ENCODE measurements at places on chromosomes 4 and X.

DNA sequence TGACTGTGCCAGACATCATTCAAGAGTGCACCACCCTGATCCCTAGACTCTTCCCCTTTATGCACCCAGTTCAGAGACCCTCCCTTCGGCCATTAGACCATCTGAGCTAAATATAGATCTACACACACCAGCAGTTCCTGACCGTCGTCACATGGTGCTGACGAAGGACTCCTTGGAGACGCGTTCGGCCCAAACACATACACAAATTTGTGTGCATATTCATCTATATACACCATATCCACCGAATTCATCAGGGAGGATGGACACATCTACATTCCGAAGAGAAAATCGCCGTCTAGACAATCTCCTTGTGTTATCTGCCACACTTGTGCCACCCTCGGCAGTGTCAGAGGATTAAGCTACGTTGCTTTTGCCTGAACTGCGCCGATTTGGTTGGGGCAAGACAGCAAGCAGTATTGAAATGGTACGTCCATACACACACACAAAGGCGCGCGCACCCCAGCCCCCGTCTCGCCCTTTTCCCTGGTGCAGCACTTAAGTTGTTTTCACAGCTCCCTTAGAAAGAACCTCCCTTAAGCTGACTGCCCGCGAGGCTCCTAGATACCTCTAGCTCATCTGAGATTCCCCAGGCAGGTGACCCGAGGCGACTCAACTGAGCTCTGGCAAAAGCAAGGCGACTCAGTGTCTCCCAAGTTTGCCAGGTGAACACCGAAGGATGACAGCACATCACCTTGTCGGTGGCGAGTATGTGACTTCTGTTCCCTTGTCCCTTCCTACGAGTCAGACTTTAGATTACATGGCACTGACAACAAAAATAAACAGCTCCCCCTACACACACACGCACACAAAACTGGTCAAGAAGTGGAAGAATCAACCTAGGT is 1.0 kb downstream of the RASGEF1B start:
- DNase-seq: peak; percentile 41

DNA sequence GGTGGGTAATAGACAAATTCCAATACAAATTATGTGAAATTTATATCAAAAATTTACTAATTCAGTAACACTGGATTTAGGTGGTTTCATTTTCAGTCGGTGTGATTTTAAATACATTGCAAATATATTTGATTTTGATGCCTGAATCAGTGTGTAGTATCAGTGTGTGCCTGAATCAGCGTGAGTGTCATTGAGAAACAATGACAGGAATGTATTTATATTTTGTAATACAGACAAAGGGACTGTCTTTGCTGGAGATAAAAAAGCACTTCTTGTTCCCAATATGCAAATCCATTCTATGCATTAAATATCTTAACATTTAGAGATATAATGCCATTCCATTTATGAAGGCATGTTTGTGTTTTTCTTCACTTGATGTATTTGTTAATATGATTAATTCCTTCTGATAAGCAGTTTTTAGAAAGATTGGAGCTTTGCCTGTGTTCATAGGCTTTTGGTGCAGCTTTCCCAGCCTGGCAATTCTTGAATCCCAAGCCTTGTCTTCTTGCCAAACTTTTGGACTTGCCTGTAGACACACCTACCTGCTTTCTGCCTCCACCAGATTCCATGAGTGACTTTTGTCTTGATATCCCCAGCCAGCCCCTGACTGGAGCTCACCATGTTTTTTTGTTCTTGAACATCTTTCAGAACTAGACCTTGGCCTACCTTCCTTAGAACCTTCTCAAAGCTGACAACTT is 243.8 kb downstream of the ADGRL3 start:
- no peak for DNase-seq

DNA sequence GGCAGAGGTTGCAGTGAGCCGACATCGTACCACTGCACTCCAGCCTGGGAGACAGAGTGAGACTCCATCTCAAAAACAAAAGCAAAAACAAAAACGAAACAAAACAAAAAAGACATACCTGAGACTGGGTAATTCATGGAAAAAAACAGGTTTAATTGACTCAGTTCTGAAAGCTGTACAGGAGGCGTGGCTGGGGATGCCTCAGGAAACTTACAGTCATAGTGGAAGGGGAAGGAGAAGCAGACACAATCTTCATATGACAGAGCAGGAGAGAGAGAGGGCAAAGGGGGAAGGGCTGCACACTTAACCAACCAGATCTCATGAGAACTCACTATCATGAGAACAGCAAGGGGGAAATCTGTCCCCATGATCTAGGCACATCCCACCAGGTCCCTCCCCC is 229.5 kb downstream of the STK32B start:
- no peak for DNase-seq

GRCh38 chr4:80231180-80231579 is 33.9 kb downstream of the PRDM8 start:
- no peak for DNase-seq

- DNase-seq: no peak
Measured at GRCh38 chrX:155998116-155998515, 620 bp downstream of the IL9R start.

GRCh38 chr4:54231419-54231767 is 2.3 kb downstream of the PDGFRA start:
- DNase-seq: no peak

DNA sequence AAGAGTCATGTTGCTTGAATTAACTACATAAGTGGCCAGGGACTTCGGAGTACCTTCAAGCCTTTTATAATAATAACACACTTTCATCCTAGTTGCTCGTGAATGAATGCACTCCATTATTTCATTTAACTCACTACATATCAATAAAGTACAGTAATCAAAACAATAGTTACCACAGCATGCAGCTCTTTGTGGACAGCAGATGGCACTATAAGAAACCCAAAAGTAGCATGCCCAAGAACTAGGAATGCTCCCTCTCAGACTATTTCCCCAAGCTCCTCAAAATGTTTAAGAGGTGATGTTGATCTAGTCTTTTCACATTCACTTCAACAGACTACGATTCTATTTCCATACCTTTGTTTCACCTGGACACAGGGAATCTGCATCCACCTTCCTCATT is 500.8 kb upstream of the DIAPH2 start:
- no peak for DNase-seq

DNA sequence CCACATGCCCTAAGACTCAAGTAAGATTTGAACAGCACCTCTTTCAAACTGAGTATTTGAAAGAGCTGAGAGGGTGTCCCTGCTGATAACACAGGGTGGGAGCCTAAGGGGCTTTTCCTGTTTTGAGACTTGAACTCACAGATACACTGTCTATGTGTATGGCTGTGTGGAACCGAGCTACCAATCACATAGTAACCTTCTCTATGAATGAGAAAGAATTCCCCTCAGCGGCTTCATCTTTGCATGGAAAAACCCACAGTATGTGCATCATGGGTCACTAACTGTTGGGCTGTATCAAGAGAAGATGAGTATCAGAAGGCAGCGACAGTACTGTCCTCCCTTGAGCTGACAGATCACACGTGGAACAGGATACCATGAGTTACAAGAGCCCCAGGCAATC is 336.3 kb downstream of the AFF2 start:
- DNase-seq: no peak

DNA sequence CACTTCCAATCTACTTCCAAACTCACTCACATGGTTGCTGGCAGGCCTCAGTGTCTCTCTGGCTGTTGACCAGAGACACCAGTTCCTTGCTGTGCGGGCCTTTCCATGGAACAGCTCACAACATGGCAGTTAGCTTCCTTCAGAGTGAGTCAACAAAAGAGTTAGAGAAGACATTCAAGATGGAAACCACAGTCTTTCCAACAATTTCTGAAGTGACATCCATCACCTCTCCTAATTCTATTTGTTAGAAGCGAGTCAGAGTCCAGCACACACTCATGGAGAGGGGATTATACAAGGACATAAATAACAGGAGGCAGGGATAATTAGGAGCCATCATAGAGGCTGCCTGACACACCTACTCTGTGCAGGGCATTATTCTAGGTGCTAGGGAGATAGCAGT is 62.5 kb upstream of the TMEM164 start:
- DNase-seq: no peak

DNA sequence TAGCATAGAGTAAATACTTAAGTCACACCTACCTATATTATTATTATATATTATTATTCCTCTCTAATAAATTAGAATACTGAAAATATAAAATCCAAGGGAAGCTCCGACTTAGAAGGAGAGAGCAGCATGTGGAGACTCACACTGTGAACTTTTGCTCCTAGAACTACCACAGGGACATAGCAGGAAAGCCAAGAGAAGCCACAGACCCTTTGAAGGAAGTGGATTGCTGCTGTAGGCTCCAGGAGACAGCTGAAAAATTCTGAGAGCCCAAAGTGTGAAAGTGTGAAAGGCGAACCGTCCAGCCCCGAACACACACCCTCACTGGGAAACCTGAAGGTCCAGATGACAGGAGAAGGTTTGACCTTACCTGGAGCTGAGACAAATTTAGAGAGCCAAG is 177.0 kb downstream of the FAM13A start:
- DNase-seq: no peak

DNA sequence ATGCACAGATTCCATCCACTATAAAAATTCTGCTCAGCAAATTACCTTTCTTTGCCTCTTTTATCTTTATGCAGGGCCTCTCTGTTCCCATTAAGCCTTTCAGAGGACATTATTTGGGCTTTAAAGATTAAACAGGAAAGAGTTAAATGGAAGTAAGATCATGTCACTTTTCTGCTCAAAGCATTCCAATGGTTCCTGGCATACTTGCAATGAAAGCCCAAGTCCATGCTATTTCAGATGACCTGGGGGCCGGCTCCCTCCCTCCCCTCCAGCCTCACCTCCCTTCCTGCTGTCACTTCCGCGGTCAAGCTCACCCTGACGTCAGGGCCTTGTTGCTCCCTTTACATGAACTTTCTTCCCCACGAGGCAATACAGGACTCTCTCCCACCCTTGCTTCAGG is 125.5 kb downstream of the C4orf51 start:
- no peak for DNase-seq

DNA sequence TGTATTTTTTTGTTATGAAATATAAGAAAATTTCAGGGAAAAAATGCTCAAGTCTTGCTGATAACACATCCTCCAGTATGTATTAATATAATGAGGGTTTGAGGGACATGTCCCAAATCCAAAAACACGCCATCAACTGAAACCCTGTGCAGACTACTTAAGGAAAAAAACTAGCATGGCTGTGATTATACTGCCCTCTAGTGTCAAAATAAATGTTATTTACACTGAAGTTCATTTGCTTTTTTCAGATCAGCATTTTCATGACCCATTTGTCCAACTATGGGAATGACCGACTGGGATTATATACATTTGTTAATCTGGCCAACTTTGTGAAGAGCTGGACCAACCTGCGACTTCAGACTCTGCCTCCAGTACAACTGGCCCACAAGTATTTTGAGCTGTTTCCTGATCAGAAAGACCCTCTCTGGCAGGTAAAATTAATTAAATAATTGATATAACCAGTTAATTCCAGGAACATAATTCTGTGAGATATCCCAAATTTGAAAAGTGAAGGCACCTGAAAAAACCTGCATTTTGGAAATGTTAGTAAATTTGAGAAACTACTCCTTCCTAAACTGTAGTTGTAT is 128.5 kb downstream of the PRSS12 start:
- no peak for DNase-seq

DNA sequence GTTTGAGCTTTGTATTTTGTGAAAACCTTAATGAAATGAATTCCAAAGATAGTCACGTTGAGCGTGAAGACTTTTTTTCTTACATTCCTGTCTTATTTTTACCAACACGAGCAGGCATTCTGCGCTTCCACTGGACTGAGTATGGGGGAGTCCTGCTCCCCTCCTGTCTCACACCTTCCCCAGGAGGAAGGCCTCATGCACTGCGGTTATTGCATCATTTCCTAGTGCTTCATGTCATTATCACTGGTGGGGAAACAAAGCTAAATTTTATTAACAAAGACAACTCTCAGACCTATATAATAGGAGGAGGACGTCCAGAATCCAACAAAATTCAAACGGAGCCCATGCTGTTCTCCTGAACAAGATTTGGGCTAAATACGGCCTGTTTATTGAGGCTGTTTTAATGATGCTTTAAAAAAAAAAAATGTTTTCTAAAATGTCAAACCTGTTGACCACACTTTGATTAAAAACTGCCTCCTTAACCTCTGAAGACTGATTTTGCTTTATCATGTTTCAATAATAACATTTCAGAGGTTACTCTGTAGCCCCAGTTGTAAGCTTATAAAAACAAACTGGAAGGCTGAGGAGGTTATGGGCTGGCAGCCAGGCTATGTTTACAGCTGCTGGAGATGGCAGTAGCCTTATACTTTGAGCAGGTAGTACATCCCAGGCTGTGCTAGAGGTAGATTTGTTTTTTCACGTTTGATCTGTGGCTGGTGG is 118.0 kb downstream of the SOWAHB start:
- DNase-seq: no peak

- no peak for DNase-seq
Measured at GRCh38 chr4:147284256-147284835, 196.6 kb upstream of the EDNRA start.

GRCh38 chr4:1178300-1179088 is 6.1 kb upstream of the SPON2 start:
- DNase-seq: no peak

- DNase-seq: no peak
Measured at GRCh38 chr4:38688676-38689355, 24.8 kb downstream of the KLF3 start.

GRCh38 chr4:7514789-7515188 is 80.1 kb upstream of the PSAPL1 start:
- DNase-seq: no peak

GRCh38 chr4:39326468-39326977 is 39.6 kb downstream of the RFC1 start:
- no peak for DNase-seq

GRCh38 chr4:169312690-169313422 is 42.1 kb upstream of the SH3RF1 start:
- DNase-seq: no peak

GRCh38 chr4:168999809-169000208 is 10.2 kb downstream of the CBR4 start:
- no peak for DNase-seq

- no peak for DNase-seq
Measured at GRCh38 chr4:24768604-24769003, 26.8 kb upstream of the SOD3 start.

DNA sequence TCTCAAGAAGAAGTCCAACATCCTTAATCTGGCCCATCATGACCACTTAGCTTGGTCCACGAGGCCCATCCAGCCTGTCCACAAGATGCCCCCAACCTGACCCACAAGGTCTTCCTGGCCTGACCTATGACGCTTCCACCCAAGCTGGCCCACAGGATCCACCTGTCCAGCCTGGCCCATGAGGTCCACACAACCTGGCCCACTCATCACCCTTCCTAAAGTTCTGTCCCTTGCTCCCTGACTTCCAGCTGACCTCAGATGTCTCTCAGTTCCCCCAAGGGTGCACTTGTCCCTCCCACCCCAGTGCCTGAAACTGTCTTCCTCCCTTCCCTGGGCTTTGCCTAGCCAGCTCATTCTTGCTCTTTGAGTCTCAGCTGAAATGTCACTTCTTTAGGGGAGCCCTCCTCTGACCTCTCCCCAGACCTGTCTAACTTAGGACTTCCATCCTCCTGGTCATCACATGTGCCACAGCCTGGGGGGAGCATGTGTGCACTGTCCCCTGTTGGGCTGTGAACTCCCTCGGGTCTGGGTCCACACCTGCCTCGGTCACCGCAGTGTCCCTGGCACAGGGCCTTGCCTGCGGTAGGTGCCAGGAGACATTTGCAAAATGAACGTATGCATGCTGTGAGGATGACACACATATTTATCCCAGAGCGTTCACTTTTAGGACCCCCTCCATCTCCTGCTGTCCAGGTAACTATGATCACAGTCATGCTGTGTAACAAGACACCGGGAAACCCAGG is 61.7 kb downstream of the EVC start:
- DNase-seq: no peak

- DNase-seq: no peak
Measured at GRCh38 chr4:169121861-169122382, 111.9 kb upstream of the CBR4 start.

- no peak for DNase-seq
Measured at GRCh38 chr4:17517664-17518063, 2.7 kb downstream of the CLRN2 start.
